C1 segment of cervical spinal cord (tissue), 14 donors: ENCODE measurements at places on chromosomes 6 and 20.

DNA sequence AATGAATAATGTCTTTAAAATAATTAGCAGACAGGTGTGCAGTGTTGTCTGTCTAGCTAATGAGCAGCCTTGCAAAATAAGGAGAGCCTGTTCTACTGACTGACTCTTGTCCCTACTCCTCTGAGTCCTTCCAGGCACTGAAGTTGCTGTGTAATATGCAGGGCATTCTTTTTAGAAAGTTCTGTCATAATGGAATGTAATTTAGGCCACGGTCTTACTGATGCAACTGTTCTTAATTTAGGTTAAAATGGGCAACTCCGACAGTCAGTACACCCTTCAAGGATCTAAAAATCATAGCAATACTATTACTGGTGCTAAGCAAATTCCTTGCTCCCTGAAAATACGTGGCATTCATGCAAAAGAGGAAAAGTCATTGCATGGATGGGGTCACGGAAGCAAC is 133.9 kb downstream of the TIAM2 start:
- no peak for DNase-seq

- DNase-seq = no peak
These were observed 54.7 kb downstream of the ELOVL5 start for GRCh38 chr6:53294095-53294494.

DNA sequence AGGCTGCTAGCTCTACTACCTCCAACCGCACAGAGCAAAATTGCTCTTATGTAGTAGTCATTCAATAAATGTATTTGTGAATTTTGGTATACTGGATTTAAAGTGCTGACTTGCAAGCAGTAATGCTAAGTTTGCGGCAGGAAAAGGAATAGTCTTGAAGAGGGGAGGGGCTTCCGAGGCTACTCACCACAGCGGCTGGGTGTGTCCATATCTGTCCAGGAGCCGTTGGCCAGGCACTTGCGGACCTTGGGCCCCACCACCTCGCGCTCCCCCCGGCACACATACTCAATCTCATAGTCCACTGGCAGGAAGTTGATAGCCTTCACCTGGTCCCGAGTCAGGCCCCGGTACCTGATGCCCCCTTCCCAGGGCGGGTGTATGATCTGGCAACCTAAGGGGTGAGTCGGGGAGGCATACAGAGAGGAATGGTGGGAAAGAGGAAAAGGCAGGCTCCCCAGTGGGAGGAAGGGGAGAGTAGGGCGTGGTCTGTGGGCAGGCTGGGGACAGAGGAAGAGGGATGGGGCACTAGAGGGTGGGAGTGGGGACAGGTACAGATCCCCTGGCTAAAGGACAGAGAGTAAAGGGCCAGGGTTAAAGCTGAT is 1.7 kb downstream of the GABBR1 start:
- no peak for DNase-seq

- no peak for DNase-seq
These were observed 23.7 kb downstream of the RANBP9 start for GRCh38 chr6:13687917-13688351.

DNA sequence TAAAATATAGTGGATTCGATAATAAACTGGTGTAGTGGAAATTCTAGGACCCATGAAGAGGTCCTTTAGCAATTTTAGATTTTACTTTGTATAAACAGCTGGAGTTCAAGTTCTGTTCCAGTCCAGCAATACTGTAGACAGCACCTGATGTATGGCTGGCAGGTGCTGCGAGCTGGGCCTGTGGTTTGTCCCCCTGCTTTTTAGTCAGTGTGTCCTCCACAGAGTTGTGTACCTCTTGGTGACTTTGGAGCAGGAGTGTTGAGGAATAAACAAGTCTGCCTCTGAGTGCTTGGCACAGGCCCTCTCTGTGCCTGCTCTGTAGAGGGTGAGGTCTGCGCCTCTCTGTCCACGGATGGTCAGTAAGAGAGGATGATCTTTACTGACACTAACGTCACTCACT is 13.8 kb downstream of the STX16 start:
- DNase-seq = no peak
